Stimulated activated CD8-positive, alpha-beta memory T cell treated with anti-CD3 and anti-CD28 coated beads, Interleukin-7, amount 100 ng/mL, for 1 hour (primary cell): ENCODE measurements at places on chromosomes 1 and 21.
A peak's percentile ranks its signal among the peaks of the same experiment; 100 is the strongest.

- DNase-seq, result no peak
Measured at GRCh38 chr1:212073490-212073889, 37.9 kb downstream of the DTL start.

DNA sequence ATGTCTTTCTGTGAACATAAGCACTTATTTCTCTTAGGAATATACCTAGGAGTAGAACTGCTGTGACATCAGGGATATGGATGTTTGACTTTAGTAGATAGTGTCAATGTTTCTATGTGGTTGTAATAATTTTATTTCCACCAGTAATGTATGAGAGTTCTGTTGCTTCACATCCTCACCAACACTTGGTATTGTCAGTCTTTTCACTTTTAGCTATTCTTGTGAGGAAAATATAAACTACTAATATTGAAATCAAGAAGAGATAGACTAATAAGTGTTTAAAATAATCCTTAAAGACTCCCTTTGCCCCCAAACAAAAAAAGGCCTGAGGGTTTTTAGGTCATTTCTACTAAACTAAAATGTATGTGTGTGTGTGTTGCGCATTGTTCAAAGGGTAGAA, 2.7 kb upstream of the DMAP1 start:
- DNase-seq, result no peak

DNA sequence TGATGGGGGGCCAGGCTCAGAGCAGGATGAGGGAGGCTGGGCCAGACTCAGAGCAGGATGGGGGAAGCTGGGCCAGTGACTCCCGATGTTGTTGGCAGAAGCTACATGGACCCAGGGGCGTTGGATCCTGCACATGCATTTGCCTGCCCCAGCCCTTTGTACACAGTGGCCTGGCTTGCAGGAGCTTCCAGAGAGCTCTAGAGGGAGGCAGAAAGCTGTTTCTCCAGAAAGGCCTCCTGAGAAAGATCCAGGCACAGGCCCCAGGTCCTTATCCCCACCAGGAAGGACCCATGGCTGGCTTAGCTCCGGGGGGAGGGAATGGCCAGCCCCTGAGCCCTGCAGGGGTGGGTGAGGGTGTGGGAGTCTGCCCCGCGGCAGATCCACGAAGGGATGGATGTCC, 106.6 kb upstream of the ACTRT2 start:
- DNase-seq, result no peak

- no peak for DNase-seq
Measured at GRCh38 chr1:39575191-39576015, 1.2 kb downstream of the PABPC4 start.

DNA sequence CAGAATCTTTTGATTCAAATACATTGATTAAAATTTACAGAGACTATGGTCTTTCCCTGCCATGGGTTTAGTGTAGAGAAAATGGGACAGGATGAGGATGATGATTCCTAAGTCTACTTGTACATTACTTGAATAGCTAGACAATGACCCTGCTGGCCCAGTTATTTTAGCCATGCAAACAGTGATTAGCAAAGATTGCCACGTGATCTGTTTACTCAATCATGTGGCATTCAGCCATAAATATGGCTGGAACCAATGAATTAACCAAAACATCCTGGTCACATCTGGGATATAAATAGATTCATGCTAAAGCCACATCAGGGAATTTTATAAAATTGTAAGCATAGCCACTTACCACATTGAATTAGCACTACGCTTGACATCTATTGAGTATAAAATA, 167.3 kb downstream of the PBX1 start:
- DNase-seq, result no peak

DNA sequence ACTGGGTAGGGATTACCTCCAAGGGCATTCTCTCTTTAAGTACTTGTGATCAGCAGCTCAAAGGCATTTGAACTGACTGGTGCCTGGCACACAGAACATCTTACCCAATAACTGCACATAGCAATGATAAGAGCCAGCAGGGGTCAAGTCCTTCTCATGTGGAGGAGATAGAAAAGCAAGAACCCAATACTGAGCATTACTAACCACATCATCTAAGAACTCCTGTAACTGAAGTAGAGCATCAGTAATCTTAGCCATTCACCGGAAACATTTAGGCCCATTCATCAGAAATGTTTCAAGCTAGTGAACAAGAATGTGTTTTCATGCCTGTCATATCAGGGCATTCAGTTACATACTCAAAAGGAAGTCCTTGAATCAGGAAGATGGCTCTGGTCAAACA, 33.6 kb upstream of the THEM4 start:
- DNase-seq, result no peak

DNA sequence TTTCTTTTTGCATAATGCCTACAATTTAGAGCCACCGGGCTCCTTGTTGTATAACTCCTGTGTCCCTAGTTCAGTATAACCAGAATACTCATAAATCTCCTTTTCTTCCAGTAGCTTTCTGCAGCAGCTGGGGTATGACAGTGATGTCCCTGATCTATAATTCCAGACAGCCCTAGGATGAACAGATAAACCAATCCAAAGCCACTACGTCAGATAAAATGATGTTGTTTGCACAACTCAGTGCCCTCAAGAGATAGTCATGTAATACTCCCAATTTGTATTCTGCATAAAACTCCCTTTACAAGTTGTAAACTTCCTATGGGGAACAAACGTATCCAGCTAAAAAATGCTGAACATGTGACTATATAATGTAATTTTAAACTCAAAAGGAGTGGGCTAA, 44.7 kb downstream of the ZNF326 start:
- DNase-seq, result no peak

GRCh38 chr1:228236744-228237143, 28.9 kb downstream of the OBSCN start:
- DNase-seq, result no peak

GRCh38 chr1:1907098-1907736, 7.8 kb upstream of the CALML6 start:
- DNase-seq, result no peak

- DNase-seq, result no peak
Measured at GRCh38 chr1:182337736-182338571, 53.6 kb downstream of the GLUL start.

- no peak for DNase-seq
Measured at GRCh38 chr1:157286646-157287420, 148.6 kb upstream of the ETV3 start.

GRCh38 chr1:35935442-35936388, 4.8 kb downstream of the AGO3 start:
- DNase-seq, result no peak

DNA sequence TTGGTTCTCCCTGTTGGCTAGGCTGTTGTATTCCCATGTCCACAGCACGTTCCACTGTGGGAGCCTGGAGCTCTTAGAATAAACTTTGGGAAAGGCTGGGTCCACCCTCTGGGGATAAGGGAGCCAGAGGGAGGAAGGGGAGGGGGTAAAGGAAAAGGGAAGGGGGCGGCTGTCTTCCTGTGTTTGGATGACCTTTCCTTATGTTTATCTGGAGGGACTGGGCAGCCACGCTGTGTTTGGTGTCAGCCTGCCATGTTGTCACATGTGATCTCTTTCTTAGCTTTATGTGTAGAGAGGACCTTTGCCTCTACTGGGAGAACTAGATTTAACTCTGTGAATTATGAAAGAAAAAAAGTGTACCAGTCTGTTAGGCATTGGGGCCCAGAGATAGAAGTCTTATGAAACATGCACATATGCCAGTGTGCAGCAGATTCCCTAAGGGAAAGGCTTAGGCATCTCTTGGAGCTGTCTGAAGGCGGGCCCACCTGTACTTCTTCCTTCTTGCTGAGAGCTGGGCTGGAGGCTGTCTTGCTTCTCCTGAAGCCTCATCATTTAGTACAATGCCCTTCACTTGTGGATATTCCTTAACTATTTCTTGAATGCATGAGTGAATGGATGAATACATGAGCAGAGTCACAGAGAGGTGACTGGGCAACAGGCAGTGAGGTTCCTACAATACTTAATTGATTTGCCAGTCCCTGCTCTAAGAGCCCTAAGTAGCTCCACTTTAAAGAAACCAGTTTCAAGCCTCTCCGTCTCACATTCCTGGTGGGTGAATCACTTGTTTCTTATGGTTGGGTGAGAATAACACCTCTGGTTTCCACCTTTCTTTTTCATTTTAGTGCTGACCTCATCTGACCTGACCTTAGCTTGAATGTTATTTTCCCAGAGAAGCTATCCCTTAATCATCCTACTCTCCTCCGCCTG, 62.5 kb upstream of the ARHGAP29 start:
- no peak for DNase-seq

DNA sequence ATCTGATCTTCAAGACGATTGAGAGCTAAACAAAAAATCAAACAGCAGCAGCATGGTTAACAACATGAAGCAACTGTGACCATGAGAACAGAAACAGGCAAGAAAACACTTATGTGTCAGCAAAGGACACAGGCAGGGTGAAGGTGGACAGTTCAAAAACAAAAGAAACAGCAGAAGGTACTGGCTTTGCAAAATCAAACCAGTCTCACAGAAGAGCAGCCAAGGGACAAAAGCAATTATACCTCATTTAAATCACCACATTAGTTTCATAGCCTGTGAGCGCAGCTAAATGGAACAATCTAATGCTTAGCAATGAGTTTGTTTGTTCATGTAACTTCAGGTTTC, 59.1 kb downstream of the CAPN2 start:
- no peak for DNase-seq

- DNase-seq, result no peak
Measured at GRCh38 chr1:81458186-81458585, 342.5 kb upstream of the ADGRL2 start.

DNA sequence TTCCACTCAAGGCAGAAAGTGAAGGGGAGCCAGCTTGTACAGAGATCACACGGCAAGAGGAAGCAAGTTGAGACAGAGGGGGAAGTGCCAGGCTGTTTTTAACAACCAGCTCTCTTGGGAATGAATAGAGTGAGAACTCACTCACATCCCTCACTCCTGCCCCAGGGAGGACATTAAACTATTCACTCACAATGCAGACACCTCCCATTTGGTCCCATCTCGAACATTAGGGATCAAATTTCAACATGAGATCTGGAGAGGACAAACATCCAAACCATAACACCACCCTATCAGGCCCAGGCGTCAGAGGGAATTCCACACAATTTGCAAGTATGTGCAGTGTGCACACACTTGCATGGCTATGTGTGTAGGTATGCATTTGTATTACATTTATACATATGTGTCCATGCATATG, 62.7 kb downstream of the DMAP1 start:
- no peak for DNase-seq

- DNase-seq, result no peak
Measured at GRCh38 chr1:203564024-203564423, 62.6 kb upstream of the ATP2B4 start.

- DNase-seq, result no peak
Measured at GRCh38 chr1:206713070-206713469, 28.4 kb downstream of the MAPKAPK2 start.

GRCh38 chr1:3139451-3139852, 70.4 kb downstream of the PRDM16 start:
- no peak for DNase-seq

- no peak for DNase-seq
Measured at GRCh38 chr1:207745285-207745684, 6.6 kb upstream of the CD46 start.

GRCh38 chr1:200890818-200891773, 3.6 kb upstream of the INAVA start:
- no peak for DNase-seq

DNA sequence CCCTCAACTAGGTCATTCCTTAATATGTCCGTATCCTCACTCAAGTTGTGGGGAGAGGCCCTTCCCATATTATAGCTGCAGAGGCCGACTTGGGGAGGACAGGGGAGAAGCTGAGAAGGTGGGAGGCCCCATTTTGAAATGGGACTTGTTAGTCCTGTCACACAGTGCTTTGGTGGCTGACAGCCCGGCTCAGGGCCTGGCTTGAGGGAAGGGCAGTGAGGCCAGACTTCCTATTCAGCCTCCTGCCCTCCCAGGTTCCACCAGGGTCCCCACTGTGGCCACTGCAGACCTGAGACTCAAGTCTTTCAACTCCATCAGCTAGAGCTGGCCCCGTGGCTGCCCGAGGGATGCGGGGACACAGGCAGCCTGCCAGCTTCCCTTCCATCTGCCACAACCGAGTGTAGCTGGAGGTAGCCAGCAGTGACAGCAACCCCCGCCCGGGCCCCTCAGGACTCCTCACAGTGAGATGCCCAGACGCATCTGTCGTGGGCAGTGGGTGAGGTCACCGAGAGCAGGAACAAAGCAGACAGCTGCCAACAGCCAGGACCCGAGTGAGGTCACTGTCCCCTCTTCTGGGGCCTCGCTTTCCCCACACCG, 36.9 kb downstream of the SIM2 start:
- no peak for DNase-seq

DNA sequence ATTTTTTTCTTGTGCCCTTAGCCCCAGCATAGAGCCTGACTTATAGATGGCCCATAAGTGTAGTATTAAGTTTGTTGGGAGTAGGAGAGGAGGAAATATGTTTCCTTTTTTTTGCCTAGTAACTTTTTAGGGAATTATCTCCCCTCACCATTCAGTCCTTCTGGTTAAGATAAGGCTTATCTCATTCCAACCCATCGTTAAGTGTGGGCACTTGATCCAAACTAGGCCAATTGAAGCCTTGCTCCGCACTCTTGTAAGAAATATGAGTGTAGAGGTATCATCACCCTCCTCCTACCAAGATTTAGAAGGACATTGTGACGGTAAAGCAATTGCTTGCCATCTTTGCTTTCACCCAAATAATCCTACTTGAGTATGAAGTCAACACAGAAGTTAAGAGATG, 8.8 kb upstream of the FGGY start:
- DNase-seq, result no peak

- DNase-seq, result no peak
Measured at GRCh38 chr1:49630156-49630555, 393.6 kb downstream of the AGBL4 start.

- no peak for DNase-seq
Measured at GRCh38 chr1:151372058-151372934, at the start of gene SELENBP1. Gene SELENBP1 (minus strand): TSS chr1:151372705. CDS start chr1:151372641, 64 bp downstream.

GRCh38 chr1:198156111-198156744, 570 bp upstream of the NEK7 start:
- peak; percentile 34 for DNase-seq

GRCh38 chr1:199272628-199273086, 633.8 kb downstream of the PTPRC start:
- no peak for DNase-seq

DNA sequence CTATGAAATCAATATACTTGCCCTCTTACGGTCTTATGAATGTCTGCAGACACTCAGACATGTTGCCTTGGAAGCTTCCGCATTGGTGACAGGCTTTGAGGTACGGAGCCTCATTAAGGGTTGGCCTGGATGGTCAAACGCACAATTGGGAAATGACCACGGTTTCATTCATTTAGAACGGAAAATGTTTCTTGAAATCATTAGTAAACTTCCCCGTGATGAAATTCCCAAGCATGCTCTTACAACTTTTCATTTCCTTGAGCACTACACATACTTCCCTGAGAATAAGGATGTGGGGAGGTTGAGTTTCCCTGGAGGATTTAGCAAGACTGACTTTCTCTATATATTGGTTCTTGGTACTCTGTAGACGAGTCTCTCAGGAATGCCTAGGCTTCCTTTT, 146.3 kb downstream of the HLX start:
- DNase-seq, result no peak
